Stimulated activated CD4-positive, alpha-beta T cell treated with anti-CD3 and anti-CD28 coated beads, TNF-alpha, amount 100 ng/mL, for 1 hour (primary cell): ENCODE measurements at places on chromosomes 2 and 18.
A peak's percentile ranks its signal among the peaks of the same experiment; 100 is the strongest.

GRCh38 chr18:22977847-22978701, 44.9 kb downstream of the RBBP8 start:
- DNase-seq, result no peak

DNA sequence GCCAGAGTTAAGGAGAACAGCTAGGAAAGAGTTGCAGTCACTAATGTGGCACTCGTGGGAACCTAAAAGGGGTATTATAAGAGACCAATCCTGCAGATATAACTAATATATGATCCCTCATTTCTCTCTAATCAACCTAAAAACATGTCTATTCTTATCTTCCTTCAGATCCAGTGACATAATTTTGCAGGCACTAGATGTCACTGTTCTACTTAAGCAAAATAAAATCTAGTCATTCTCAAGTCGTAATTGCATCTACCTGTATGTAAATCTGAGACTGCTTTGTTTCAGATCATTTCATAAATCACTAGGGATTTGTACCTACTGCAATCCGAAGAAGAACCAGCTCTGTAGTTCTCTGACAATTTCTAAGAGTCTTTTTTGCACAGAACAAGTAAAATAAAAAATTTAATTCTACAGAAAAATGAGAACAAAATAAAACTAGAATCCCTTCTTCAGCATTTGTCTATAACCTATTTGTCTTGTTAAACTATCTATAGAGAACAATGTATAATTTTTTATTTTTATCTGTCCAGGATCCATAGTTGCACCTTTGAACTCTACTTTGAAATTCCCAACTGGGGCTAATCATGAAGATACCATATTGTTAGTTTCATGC, 56.5 kb upstream of the ERBB4 start:
- no peak for DNase-seq

- peak; percentile 4 for DNase-seq
Observed at GRCh38 chr2:219441451-219442255, 7.0 kb downstream of the SPEG start.

GRCh38 chr2:229815858-229816257, 101.5 kb upstream of the DNER start:
- DNase-seq, result no peak

DNA sequence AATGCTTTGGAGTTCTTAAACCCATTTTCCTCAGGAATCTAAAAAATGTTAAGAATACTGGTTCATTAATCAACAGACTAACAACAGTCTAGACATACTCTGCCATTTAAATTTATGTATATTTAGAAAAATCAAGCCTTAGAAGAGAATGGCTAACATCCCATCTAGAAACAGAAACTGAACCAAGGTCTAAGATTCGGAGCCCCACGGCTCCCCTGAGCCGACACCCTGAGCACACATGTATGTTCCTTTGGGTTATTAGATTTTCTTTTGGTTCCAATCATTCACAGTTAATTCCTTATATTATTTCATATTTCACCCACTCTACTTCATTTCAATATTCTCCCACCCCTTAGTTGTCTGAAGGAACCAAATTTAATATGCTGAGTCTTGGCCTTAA, 94.8 kb upstream of the HNRNPA3 start:
- DNase-seq, result no peak

DNA sequence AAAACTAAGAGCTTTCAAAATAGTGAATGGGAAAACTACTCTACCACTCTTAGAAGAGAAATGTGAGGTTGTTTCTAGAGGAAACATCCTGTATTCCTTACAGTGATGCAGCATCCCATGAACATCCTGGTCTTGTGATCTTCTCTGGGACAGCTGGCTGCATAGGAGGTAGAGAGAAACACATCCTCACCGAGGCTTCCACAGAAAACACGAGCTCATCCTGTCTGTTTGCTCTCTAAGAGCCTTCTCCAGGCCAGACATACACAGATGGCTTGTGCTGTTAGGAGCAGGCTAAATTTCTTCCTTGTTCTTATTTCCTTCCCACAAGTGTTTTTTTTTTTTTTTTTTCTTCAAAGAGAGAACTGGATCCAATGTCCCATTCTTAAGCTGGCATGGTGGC, 14.7 kb upstream of the FZD7 start:
- no peak for DNase-seq

DNA sequence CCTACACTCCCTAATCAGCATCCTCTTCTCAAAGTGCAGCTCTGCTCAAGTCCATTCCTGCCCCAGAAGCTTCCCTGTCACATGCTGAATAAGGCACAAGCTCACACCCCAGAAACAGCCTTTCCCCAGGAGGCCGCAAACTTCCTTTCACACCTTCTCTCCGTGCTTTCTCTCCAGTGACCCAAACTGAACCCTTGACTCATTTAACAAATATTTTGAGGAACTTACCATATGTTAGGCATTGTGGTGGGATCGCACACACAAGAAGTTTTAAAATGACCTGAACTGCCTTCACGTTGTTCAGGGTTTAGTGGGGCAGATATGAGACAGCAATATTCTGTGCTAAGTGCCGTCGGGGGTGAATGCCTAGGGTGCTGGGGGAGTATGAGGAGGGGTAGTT, 161.3 kb downstream of the INSIG2 start:
- DNase-seq, result no peak

- DNase-seq, result no peak
Observed at GRCh38 chr2:69559442-69560146, 83.9 kb downstream of the AAK1 start.

GRCh38 chr2:189249901-189250300, 70.3 kb upstream of the COL5A2 start:
- DNase-seq, result no peak

DNA sequence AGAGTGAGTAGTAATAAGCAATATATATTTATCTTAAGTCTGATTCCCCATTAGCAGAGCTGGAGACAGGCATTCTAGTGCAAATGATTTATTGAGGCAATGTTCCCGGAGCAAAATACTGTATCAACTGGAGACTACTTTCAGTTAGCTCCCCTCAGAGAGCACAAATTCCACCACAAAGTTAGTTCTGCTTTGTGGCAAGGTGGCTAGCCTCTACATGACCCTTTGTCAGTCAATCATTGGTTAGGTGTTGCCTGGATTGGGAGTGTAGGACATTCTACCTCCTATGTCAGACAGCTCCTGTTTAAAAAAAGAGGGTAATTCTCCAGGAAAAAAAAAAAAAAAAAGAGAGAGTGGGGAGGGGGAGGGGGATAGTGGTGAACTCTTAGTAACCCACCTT, 402.2 kb downstream of the NR4A2 start:
- DNase-seq, result no peak

DNA sequence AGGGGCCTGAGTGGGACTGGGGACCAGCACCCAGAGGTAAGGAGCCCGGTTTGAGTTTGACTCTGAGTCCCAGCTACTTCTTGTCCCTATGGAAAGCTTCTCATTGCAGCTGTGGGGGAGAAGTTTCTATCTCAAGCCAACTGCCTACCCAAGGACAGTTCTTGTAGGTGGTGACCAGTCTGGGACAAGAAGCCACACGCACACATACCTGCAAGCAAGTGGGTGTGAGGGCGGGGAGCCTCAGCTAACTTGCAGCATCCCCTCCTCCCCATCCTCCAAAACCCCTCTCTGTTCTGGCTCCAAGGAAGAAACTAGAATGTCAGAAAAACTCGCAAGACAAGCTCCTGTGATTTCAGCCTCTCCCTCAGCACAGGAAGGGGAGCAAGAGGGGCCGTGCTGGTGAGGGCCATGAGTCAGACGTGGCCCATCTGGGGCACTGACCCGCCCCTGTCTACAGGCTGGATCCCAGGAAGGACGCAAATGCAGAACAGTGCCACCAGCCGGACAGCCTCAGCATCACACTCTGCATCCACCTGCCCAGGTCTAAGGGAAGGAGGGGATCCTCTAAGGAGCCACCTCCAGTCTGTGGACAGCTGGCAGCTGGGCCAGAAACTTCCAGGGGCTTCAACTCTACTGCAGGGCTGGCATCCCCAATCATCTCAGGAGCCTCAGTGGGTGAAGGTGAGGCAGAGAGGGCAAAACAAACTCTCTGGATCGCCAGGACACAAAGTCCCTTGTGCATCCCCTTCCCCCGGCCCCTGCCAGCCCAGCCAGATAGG, 103.4 kb downstream of the TNS1 start:
- DNase-seq, result no peak

GRCh38 chr18:27540111-27540510, 355.0 kb upstream of the CHST9 start:
- DNase-seq, result no peak

- no peak for DNase-seq
Observed at GRCh38 chr2:164617466-164617865, 3.8 kb downstream of the GRB14 start.

- no peak for DNase-seq
Observed at GRCh38 chr18:2412996-2413751, 158.1 kb downstream of the METTL4 start.

- DNase-seq, result no peak
Observed at GRCh38 chr2:121191191-121192170, 93.5 kb downstream of the TFCP2L1 start.

DNA sequence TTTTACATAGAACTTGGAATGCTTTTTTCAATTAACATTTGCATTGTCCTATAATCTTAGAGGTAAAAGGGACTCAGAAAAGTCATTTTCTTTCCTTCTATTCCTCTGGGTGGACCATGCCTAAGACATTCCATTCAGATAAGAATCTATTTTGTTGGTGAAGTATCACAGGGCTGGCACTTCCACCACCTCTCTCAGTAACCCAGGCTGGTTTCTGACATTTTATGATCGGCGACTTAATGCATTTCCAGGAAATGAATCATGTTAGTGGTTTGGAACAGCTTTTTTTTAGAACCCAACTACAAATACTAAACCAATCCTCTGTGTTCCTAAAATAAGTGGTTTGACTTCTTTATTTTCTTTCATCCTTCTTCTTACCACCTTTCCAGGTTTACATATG, 27.0 kb downstream of the GAD1 start:
- no peak for DNase-seq

DNA sequence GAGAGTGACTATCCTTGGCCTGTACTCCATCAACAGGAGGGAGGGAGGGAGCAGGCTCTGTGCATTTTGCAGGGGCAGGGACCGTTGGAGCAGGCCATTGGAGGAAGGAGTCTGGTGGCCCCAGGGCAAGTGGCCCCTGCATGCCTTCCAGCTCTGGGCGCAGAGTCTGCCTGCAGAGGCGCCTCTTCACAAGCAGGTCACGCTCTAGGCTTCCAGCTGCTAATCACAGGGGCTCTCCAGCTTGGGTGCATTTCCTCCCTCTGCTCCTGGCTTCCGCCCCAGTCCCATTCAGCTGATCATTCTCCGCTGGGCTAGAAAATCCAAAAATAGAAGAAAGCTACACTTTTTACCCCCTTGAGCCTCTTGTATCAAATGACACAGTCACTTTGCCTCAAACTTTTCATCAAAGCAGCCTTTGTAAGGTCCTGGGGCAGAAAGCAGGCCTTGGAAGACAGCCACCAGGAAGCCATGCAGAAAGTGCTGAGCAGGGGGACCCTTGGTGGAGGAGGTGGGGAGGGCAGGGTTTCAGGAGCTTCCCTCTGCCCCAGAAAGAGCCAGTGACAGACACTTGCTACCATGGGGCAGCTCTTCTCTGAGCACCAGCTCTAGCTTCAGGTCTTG, 11.3 kb downstream of the TMEM247 start:
- DNase-seq, result no peak

DNA sequence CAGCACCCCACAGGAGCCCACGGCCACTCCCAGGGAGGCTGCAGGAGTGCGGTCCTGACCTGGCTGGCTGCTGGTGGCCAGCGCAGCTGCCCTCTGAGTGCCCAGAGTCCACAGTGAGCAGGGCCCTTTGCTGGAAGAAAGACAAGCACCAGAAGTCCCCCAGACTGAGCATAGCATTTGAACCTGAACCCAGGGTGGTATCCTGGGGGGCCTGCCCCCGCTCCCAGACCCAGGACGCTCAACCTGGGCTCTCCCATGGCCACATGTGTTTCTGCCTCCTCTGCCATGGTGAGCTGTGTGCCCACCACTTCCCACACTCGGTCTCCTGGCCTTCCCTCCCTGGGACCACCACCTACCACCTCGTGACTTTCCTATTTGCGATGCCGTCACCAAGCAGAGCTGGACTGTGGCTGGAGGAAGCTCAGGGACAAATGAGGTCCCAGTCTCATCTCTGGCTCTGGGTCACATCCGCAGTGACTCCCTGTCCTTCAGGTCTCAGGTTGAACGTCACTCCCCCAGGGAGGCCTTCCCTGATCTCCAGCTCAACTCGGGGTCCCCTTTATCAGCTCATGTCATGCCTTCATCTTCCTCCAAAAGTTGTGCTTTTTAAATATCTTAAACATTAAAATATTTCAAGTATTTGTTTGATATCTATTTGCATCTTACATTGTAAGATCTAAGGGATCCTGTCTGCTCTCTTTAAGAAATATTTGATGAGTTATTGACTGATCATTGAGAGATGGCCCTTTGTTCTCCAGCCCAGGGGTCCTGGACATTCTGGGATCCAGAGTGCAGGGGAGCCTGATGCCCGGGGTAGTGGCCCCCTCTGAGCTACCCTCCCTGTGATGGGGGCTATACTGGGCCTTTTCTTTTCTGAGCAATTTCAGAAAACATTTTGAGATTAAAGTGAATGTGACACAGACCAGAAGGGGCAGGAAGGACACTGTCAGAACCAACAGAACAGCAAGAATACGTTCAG, 16.4 kb upstream of the GPR55 start:
- DNase-seq, result no peak

DNA sequence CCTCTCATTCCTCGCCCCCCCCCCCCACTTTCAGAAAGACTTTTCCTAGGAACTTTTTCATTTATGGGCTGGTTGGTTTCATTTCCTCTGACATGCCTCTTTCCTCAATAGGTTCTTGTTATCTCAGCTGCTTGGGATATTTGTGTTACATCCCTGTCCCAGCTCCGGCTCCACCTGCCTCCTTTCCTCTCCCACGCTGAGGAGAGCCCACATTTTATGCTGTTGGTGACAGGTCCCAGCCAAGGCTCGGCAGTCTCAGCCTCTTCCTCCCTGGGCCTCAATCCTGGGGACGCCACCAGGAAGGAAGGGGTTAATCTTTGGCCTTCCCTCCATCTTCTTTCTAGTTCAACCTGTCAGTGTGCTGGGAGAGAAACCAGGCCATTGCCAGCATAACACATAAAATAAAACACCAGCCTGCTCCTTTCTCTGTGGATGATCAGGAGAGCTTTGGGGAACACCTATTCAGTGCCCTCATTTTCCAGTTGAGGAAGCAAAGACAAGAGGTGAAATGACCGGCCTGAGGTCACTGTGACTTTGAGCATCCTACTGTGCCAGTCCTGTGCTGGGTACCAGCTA, 216.9 kb upstream of the TNP1 start:
- DNase-seq, result no peak

- no peak for DNase-seq
Observed at GRCh38 chr2:166972002-166972401, 83.7 kb downstream of the XIRP2 start.

- no peak for DNase-seq
Observed at GRCh38 chr2:217360781-217361482, 501.1 kb upstream of the TNP1 start.

GRCh38 chr2:60515721-60516226, 37.7 kb downstream of the BCL11A start:
- DNase-seq, result no peak

DNA sequence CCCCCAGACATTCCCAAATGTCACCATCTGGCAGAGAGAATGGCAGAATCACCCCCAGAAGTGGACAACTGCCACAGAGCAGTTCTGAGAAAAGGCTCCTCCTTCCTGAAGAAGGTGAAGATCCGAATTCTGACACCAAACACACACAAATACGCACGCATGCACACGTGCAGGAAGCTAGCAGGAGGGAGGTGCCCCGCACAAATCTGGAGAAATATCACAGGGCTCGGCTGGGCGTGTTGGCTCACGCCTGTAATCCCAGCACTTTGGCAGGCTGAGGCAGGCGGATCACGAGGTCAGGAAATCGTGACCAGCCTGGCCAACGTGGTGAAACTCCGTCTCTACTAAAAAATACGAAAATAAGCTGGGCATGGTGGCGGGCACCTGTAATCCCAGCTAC, 38.5 kb upstream of the ATG16L1 start:
- DNase-seq, result no peak
